ENCODE measurements at places on chromosomes 4 and X.
A peak's percentile ranks its signal among the peaks of the same experiment; 100 is the strongest.

DNA sequence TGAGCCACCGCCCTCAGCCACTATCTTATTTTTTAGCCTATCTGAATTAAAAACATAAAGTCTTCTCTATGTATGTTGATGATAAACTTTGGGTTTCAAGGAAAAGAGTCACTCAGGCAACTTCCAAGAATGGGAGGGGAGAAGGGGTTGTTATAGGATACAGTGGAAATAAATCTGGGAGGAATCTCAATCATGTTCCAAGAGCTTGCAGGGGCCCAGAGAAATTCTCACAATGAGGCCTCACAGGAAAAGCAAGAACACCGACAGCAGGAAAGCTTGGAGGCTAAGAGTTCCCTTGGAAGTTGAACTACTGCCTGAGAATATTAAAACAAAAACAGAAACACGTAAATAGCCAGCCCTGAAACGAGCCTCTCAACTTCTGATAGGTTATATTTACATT is 384.6 kb upstream of the IGFBP7 start:
- DNase-seq = no peak

DNA sequence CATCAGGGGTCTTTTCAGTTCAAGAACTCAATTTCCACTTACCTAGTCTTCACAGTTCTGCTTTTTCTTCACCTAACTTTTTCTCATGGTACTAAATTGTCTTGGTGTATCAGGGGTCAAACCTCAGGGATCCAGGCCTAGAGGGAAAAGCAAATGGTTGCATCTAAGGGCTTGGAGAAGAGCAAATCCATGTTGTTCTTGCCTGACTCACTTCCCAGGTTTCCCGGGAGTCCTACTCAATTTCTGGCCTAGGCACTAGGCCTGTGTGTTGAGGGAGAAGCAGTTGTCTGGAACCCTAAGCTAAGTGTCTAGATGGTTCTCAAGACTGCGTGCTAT is 191.9 kb upstream of the STK26 start:
- DNase-seq = no peak

GRCh38 chrX:10989386-10989785 is 121.7 kb upstream of the HCCS start:
- DNase-seq = no peak

DNA sequence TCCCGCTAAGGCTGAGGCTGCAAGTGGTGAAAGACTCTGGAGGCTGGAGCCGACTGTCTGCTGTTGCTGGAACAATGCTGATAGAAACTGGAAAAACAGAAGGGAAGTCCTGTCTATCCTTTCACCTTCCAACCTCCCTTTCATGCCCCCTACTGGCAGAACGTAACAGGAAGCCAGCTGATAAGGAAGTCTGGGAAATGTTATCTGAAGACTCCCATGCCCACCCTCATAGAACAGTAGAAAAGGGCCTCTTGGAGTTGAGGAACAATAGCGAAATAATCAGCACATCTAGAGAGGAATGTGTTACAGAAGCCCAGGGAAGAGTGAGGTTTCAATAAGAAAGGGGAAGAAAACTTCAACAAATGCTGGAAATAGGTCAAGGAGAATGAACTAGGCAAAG is 117.1 kb upstream of the DKK2 start:
- DNase-seq = no peak

GRCh38 chr4:176193126-176193525 is 2.3 kb downstream of the SPATA4 start:
- DNase-seq = no peak

DNA sequence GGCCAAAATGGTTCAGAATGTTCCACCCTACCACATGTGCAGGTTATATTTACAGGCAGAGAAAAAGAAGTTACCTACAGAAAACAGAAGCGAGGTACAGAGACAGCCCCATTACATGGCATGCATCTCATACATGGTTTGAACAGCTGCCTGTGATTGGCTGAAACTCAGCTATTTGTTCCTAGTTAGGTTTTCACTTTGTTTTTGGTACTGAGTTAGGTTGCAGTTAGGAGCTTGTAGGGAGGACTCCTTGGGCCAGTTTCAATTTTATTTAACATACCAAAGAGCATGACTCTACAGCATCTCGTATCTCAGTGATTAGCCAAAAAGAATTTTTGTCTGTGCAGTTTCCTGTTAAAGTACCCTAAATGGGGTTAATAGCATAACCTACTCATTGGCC is 392.0 kb downstream of the MAPK10 start:
- DNase-seq = peak; percentile 22

DNA sequence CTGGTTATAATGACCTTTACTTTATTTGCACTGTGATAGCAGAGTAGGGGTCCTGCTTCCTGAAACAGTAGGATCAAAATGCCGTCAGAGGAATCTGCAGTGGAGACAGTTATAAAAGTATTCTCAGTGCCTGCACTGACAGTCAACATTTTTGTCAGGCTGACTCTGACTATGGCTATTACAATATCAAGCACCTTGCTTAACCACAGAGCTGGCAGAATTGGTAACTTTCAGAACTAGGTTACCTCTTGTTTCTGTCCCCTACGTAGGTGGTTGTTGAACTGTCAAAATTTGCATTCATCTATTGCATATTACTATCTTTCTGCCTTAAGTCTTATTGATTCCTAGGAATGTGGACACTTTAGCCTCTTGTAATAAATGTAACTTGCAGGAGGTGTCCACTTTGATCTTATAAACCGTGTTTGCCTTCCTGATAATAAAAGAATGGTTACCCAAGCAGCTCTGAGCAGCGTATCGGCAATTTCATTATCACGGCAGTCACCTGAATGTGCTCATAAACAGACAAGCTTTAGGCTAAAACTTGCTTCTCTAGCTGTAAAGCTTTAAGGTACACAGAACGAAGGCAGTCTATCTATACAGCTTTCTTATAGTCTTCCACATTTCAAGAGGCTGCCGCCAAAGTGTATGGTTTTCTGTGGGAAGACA is 353.0 kb upstream of the GALNT7 start:
- DNase-seq = no peak

DNA sequence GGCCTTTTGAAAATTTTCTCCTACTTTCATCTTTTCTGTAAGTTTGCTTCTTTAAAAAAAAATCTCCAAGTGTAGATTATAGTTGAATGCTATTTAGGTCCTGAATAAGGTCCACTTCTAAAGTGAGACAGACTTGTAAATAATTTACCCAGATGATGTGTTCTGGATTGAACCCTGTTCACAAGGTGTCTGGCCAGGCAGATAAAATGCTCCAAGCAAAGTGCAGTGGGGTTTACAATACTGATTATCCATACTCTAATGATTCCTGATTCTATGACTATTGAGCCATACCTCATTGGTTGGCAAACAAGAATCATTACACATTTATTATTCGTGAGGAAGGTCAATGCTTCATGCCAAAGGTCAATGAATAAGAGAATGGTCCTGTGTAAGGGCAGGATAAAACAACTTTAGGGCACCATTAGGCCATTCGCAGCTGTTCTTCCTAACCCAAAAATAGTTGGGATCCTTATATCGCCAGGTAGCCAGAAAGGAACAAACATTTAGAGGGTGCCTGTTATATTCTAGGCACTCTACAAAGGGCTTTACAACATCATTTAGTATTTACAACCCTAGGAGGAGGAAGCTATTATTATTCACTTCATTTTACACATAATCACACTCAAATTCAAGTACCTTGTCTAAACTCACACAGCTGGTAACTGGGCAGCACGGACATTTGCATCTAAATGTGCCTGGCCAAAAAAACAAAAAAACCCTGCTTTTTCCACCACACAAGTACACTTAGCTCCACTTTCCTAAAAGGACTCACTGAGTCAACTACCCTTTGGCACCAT is 18.6 kb upstream of the SAT1 start:
- DNase-seq = no peak

GRCh38 chr4:37978248-37978924 is 18.2 kb downstream of the PTTG2 start:
- DNase-seq = no peak

DNA sequence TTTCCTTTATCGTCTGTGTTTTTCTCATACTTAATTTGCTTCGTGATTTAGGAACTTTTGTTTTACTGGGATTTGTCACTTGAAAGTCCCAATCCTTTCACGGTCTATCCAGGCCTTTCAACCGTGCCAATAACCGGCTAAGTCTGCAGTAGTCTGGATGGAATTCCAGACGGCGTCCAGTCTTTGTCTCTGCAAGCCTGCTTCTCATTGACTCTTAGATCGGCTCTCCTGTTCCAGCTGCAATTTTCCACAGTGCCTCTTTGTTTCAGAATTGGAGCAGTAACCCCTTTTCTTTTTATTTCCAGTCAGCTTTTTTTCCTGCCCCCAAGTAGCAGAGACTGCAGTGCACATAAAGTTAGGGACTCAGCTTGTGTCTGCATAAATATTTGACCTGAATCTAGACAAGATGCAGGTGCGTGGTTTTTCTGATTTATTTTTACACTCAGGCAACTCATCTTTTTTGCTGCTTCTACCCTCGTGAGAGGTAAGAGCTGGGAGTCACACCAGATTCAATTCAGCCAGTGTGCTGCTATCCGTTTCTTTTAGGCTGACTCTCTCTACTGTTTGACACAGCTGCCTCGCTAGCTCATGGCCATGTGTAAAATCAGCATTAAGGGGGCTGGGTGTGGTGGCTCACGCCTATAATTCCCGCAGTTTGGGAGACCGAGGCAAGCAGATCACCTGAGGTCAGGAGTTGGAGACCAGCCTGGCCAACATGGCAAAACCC is 37.4 kb upstream of the DHRSX start:
- no peak for DNase-seq

GRCh38 chrX:133897593-133898163 is 87.7 kb downstream of the GPC3 start:
- DNase-seq = no peak

- DNase-seq = no peak
These were observed 47.6 kb downstream of the ARHGAP10 start for GRCh38 chr4:147779451-147779850.

- no peak for DNase-seq
These were observed 299.1 kb upstream of the BMP3 start for GRCh38 chr4:80731436-80731835.

DNA sequence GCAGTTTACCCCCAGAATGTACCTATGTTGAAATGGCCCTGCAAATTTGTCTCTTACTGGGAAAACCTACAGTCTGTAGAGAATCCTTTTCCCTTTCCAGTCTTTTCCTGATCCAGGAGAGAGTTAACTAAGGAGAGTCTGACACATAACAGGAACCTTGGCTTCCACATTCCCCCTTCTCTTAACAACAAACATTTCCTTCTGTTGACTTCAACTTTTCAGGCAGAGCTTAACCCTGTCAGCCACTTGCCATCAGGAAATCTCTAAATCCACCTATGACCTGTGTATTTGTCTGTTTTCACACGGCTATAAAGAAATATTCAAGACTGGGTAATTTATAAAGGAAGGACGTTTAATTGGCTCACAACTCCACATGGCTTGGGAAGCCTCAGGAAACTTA is 45.6 kb upstream of the GPR78 start:
- no peak for DNase-seq

- DNase-seq = no peak
These were observed 140.6 kb upstream of the SPRY1 start for GRCh38 chr4:123255971-123256370.

- no peak for DNase-seq
These were observed 188.5 kb downstream of the SPRY1 start for GRCh38 chr4:123585111-123585510.

GRCh38 chr4:90715242-90715641 is 588.0 kb downstream of the CCSER1 start:
- DNase-seq = no peak

GRCh38 chr4:168723020-168723419 is 226.2 kb downstream of the PALLD start:
- DNase-seq = no peak

DNA sequence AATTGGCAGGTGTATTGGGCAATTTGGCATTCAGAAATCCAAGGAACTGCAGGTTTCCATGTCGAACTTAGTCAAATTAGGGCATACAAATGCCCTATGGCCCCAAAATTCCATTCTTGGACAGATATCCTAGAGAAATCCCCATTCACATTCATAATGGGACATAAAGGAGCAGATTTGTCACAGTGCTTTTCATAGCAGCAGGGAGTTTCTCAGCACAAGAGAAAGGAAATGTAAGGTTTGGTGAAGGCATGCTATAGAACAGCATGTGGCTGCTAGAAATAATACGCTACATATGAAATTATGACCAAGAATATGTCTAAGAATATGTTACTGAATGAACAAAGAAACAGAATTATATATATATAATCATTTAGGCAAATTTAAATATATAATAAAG is 437.5 kb upstream of the BOD1L1 start:
- no peak for DNase-seq

- no peak for DNase-seq
These were observed 680.7 kb upstream of the BOD1L1 start for GRCh38 chr4:14308229-14308651.

GRCh38 chrX:79270401-79270800 is 96.7 kb downstream of the ITM2A start:
- no peak for DNase-seq

DNA sequence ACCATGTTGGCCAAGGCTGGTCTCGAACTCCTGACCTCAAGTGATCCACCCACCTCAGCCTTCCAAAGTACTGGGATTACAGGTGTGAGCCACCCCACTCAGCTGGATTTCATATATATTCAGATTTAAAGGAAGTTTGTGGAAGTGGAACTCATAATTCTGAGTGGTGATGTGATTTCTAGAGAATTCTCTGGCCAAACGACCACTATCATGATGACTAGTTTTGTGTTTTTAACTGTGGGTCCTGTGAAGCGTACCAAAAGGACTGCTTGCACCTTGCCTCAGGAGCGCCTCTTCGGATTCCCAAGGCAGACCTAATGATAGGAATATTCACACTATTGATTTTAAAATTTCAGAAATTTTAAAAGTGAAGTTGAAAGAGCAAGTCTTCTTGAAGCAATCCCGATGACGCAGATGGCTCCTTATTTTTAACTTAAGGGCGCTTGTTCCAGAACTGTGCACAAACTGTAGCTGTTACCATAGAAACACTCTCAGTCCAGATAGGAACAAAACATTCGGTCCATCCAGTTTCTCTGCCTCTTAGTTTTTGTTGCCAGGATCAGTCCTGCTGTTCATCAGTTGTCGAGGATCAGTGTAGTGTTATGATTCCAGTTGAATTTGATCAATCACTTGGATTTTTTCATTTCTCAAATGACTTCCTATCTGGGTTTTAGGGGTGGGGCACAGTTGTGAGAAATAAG is 51.7 kb upstream of the CLCN4 start:
- no peak for DNase-seq

DNA sequence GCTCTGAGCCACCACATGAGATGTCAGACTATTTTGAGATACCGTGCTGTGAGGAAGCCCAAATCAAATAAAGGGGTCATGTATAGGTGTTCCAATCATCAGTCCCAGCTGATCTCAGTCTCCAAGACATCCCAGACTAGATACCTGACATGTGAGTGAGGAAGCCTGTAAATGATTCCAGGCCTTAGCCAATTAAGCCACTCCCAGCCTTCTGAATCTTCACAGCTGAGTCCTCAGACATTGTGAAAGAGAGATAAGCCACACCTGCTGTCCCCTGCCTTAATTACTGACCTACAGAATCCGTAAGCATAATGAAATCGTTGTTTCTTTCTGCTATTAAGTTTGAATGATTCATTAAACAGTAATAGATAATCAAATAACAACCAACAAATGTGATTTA is 671.4 kb downstream of the ZNF674 start:
- DNase-seq = no peak

GRCh38 chr4:48258845-48259397 is 10.7 kb downstream of the TEC start:
- DNase-seq = no peak

GRCh38 chr4:87405211-87405820 is 14.3 kb upstream of the HSD17B11 start:
- no peak for DNase-seq

GRCh38 chr4:178577933-178578332 is 1135.7 kb upstream of the AGA start:
- no peak for DNase-seq
